Colonic mucosa (tissue), 4 donors: ENCODE measurements at places on chromosomes 2 and 18. TPM values are rescaled to one million over a fixed set of nuclear protein-coding genes. Genes with fewer than 3 reads are reported as not detected.

GRCh38 chr2:101053117-101053516, 51.0 kb downstream of the RPL31 start:
- no peak for DNase-seq

ZSWIM2 gene
- total RNA-seq: not detected

GRCh38 chr2:60070196-60070595, 483.3 kb downstream of the BCL11A start:
- no peak for DNase-seq

DNA sequence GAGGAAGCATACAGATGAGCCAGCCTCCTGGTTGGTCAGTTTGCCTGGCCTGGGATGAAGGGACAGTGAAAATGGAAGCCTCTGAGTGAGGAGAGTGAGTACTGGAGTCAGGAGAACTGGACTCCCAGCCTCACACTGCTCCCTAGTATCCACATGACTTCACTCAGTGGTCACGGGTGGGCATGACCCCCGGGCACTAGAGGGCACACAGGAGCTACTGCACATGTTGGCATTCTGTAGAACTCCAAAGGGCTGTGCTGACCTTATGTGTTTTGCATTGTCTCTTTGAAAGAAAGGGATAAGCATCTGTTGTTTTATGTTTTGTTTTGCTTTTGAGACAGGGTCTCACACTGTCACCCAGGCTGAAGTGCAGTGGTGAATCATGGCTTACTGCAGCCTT, 23.7 kb downstream of the NCAPH start:
- no peak for DNase-seq

DNA sequence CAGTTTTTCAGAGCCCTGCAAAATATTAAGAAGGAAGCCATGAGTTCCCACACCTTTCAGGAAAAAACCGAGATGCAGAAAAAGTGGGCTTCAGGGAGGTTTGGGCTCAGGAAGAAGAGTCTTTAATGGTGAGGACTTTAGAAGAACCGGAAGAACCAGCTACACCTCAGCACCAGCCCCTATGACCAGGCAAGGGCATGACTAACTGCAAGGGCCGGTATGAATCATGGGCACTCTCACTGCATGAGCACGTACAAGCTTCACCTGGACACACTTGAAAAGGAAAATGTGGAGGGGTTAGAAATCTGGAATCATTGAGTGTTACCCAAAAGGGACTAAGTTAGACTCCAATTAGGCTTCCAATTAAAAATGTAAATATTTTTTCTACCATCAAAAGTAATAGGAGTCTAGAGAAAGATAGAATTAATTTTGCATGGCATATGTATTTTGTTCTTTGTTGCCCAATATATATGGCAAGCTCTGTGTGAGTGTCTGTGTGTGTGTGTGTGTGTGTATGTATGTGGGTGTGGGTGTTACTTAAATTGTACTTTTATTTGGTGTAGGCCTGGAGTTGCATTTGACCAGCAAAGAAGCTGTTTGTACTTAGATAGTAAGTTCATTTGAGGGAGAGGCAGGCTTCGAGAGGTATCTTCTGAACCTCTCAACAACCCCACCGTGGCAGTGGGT, 66.5 kb upstream of the THUMPD2 start:
- no peak for DNase-seq

DNA sequence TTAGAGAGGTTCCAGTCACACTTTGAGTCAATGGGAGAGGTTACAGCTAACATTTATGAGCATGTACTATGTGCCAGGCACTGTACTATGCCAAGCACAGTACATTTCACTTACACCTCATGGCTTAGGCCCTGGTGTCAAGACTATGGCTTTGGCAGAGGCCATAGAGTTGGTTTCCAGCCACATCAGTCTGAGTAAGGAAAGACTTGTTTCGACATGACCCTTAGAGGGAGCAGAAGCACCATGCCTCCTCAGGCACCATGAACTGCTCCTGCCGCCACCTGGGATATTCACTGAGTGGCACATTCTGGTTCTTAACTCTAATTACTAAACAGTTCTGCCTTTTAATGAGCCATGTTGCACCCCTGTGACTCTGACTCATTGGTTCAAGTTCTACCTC, 12.7 kb downstream of the DGUOK start:
- no peak for DNase-seq

DNA sequence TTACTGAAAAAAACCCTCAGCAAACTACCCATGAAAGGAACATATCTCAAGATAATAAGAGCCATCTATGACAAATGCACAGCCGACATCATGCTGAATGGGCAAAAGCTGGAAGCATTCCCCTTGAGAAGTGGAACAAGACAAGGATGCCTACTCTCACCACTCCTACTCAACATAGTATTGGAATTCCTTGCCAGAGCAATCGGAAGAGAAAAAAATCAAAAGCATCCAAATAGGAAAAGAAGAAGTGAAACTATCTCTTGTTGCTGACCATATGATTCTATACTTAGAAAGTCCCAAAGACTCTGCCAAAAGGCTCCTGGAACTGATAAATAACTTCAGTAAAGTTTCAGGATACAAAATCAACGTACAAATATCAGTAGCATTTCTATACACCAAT, 40.6 kb upstream of the MSTN start:
- DNase-seq: no peak

CDKL4 gene
- total RNA-seq: not detected

FHOD3 gene
- total RNA-seq: 4.1 TPM

HOXD13 gene
- total RNA-seq: 0.32 TPM

GYPC gene
- total RNA-seq: 14.7 TPM

- DNase-seq: no peak
Observed at GRCh38 chr18:11387880-11388279, 221.5 kb upstream of the SLC35G4 start.

DNA sequence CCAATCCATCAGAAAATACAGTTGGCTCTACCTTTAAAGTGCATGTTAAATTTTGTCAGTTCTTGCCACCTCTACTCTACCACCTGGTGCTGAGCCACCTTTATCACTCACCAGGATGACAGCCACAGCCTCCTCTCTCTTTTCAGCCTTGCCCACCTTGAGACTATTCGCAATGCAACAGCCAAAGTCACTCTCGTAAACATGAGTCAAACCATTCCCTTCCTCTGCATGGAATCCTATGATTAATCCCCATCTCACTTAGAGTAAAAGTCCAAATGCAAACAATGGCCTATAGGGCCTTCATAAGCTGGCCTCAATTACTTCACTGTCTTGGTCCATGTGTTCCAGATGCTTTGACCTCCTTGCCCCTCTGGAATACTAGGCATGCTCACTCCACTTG, 5.8 kb upstream of the OSBPL6 start:
- no peak for DNase-seq

GRCh38 chr2:105787376-105788318, 42.9 kb downstream of the NCK2 start:
- peak; percentile 50 for DNase-seq

CD226 gene
- 1.0 TPM for total RNA-seq

DNA sequence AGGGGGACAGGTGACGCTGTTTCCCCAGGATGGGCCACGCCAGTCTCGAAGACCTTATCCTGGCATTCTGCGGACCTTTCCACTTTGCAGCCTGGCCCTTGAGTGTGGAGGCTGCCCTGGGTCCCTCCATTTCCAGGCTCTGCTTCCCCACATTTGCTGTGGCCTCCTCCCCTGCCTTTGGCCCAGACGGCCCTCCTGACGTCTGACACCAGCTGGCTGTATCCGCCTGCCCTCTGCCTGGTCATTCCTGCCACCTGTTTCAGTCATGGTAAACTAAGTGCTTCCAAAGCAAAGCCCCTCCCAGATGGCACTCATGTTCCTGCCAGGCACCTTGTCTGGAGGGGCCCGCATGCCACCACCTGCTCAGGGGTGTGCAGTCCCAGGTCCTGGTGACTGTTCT, 95.1 kb downstream of the ASB1 start:
- no peak for DNase-seq

DNA sequence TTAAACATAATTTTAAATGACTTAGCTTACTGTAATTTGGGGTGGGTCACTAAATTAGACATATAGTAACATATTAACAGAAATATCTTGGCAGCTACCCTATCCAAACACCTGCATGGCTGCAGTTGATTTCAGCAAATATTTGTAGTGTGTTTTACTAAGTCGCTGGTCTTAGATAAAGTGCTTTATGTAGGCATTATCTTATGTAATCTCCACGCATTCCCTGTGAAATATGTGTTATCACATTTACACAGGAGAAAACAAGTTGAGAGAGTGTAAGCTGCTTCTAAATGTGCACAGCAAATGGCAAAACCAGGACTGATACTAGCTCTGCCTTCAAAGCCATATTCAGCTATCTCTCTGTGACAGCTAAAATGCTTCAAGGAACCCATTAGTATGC, 72.0 kb downstream of the NYAP2 start:
- DNase-seq: no peak

GRCh38 chr2:46657042-46657504, 177.7 kb downstream of the TMEM247 start:
- peak; percentile 42 for DNase-seq

GPR45 gene
- total RNA-seq: not detected

- no peak for DNase-seq
Observed at GRCh38 chr2:38504169-38504568, 98.6 kb downstream of the HNRNPLL start.

DNA sequence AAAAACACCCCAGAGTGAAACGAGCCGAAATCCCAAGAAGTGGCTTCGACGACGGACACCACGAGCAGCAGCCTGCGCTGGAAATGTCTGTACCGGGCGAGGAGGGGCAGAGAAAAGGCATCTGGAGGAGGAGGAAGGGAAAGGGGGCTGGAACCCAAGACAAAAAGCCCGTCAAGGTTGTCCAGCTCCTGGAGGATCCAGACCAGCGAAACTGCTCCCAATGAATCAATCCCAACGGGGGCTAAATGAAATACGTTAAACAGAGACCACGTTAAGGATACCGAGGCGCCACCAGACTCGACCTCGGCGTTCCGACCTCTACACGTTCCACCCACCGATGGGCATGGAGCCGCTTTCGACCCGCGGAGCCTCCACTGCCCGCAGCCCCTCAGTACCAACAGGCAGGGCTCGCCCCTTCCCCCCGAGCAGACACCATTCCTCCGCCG, 400 bp downstream of the CCDC88A start:
- peak; percentile 25 for DNase-seq

ASPRV1 gene
- 0.40 TPM for total RNA-seq

GRCh38 chr2:16134436-16135165, 194.3 kb downstream of the MYCN start:
- DNase-seq: no peak

DNA sequence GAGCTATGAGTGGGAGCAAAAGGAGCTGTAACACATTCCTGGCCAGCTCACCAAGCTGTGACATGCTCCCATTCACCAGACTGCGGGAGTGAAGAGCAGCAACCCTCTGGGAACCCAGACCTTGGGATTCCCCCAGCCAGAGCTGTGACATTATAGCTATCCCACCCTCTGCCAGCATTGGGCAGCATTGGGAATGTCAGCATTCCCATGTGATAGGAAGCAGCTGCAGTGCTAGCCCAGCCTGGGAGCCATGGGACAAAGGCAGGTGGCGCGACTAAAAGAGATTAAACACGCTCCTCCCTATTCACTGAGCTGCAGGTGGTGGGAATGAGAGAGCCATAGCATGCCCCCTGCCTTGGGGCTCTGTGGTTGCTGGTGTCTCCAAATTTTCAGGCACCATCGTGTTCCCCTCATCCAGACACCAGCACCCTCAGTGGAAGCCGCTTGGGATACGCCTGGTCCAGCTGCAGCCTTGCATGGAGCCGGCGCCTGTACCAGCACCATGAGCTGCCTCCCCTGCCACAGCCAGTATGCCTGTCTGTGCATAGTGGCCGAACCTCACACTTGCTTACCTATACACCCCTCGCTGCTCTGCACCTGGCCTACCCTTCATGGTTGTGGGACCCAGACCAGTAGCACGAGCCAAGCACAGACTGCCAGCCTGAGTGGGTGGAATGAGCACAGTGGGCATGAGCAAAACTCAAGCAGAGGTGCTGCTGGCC, 695.6 kb upstream of the GCFC2 start:
- DNase-seq: no peak
